ENCODE measurements at places on chromosomes 5 and 9. TPM values are rescaled to one million over a fixed set of nuclear protein-coding genes. Genes with fewer than 3 reads are reported as not detected.

NTRK2 gene
- 4.8 TPM for total RNA-seq

DNA sequence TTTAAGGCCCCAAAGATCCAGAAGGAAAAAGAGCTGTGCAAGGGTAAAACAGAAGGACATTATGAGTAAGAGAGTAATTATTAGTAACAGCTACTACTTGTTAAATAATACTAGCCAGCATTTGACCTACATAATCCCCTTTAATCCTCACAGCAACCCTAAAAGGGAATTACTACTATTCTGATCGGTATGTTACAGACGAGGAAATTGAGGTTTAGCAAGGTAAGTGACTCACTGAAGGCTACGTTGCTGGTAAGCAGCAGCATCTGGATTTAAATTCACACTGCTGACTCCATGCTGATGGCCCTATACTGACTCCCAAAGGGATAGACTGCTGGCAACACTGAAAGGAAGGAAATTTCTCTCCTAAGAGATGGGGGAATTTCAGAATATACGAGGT lies 3.7 kb upstream of the FSD1L start:
- peak; percentile 65 for DNase-seq

DNA sequence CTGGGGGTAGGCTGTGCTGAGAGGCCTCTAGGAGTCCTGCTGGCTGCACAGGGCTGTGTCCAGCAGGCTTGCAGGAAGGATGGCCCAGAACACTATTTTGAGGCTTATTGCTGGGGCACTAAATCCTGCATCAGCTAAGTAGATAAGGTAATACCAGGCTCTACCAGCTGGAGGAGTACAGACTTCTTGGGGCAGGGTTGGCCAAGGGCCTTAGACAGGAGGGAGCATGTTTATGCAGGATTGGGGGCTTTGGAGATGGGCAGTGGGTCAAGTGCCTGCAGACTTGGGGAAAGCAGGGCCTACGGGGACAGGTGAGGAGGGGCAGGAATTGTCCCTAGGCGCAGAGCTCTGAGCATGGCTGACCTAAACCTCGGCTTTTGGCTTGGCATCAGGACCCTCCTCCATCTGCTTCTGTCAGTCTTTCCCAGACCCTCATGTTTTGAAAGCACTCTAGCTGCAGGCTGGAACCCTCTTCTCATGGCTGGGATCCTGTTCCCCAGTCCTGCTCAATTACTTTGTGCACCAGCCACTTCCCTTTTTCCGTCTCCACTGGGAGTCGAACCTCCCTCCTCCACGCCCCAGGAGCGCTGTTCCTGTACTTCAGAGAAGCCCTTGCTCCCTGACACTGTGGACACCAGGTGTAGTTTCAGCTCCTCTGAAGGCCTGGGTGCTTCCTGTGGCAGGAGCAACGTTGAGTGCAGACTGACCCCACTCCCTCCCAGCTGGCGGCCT lies 61.0 kb upstream of the SPTLC1 start:
- DNase-seq = no peak

- no peak for DNase-seq
These were observed 20.6 kb upstream of the COL5A1 start for GRCh38 chr9:134620751-134621557.

GRCh38 chr9:123238365-123238764 lies 30.0 kb downstream of the STRBP start:
- DNase-seq = no peak

ACOT12 gene
- not detected for total RNA-seq
